ENCODE measurements at places on chromosomes 1 and 21.

- no peak for DNase-seq
These were observed 87.9 kb upstream of the SERTAD4 start for GRCh38 chr1:210144736-210145135.

GRCh38 chr1:162381941-162382750 lies 618 bp downstream of the C1orf226 start:
- no peak for DNase-seq

DNA sequence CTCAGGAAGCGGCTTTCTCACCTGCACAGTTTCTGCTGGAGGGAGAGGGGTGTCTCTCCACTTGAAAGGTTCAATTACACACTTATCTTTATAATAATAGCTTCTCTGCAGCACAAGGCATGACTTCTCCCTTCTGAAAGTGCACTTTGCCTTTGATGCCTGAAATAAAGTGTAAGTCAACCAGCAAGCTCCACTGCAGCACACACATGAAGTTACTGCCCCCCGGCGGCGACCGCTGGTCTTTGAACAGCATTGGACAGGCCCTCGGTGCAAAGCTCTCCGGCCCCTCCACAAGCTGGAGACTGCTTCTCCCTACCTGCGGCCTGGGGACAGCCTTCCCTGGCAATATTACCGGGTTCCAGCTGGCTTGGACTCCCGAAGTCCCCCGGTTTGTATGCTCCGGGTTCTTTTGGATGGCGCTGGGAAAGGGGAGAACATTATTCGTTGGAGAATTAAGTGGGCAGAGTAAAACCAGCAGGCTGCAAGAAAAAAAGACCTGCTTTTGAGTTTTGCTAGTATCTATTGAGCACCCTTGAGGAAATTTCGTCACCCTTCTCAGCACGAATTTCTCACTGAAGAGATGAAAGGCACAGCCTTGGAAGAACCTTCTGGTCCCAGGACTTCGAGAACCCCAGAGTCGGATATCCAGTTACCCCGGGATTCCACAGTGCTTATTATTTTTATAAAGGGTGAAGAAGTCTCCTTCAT lies 11.8 kb downstream of the RCAN1 start:
- peak; percentile 67 for DNase-seq

GRCh38 chr1:9888886-9889285 lies 21.2 kb downstream of the CTNNBIP1 start:
- no peak for DNase-seq

DNA sequence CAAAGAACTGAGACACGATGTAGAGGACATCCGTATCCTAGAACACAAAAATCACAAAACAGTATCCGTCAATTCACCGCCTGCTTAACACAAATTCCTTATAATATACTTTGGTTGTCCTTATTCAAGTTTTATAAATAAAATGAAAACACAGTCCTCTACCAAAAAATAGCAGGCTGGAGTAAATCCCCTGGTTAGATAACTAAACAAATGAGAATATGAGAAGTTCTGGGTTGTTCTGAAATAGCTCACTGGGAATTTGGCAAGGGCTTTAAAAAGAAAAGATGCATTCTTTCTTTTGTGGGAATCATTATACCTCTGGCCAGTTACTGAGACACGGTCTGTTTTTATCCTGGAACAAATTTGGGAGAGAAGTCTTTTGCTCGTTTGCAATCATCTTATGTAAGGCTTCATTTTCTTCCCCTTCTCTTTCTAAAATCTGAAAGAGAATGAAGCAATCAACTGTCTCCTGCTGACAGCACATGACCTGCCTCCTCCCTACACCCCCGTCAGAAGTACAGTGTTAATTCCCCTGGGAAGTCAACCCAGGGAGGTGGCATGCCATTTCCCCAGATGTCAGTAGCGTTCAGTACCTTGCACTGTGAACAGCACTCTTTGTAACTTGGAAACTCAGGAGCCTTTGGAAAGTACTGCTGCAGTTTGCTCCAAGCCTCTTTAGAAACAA lies 37.1 kb upstream of the RAP1GAP start:
- DNase-seq, result no peak

GRCh38 chr21:33816174-33816573 lies 99.4 kb downstream of the ATP5PO start:
- no peak for DNase-seq

DNA sequence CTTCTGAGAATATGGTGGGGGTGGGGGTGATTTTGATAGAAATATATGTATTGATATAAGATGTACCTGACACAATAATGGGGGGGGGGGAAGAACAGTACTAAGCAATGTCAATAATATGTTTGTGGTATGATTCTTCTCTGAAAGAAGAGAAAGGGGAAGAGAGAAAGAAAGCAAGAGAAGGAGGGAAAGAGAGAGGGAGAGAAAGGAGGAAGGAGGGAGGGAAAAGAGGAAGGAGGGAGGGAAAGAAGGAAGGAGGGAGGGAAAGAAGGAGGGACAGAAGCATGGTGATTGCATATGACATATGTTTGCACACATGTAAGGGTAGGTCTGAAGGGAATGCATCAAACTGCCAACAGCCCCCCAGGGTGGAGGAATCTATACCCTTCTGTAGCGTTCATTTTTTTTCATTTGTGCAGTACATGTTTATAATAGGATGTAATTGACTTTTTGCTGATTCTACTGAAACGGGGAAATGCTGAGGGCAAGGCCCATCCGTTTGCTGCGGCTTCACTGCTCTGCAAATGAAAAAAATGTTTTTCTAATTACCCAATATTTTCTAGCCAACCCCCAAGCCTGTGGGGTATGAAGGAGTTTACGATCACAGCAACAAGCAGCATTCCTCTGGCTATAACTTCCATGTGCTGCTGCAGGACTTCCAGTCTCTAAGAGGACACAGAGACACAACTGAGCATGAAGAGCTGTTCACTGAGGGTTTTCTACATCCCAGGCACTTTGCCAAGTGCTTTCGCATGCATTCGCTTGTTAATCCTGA lies 119.3 kb upstream of the ZC3H12A start:
- no peak for DNase-seq

DNA sequence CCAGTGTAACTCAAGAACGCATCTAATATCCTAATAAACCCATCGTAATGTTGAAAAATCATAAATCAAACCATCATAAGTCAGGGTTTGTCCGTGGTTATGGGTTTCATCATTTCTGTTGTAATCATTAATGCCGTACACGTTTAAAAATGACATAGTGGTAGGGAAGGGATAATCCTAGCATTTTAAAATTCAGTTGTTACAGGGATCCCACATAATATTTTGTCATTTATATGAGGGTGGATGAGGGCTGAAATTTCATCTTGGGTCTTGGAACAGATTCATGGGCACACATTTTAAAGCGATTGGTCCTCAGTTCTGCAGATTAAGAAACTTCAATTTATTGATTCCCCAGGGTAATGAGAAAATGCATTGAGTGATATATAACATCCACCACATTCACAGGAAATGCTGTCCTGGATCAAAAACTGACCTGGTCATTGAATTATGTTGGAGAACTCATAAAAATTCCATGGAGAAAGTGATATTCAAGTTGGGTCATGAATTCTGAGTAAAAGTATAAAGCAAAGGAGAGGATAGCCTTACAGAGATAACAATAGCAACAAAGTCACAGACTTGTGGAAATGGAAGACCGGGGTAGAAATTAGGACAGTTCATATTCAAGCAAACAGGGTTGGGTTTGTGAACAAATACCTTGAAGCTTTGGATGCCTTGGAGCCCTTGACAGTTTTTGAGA lies 1527.3 kb upstream of the TPTE start:
- no peak for DNase-seq

GRCh38 chr1:9826087-9826486 lies 2.3 kb upstream of the CLSTN1 start:
- DNase-seq, result no peak

DNA sequence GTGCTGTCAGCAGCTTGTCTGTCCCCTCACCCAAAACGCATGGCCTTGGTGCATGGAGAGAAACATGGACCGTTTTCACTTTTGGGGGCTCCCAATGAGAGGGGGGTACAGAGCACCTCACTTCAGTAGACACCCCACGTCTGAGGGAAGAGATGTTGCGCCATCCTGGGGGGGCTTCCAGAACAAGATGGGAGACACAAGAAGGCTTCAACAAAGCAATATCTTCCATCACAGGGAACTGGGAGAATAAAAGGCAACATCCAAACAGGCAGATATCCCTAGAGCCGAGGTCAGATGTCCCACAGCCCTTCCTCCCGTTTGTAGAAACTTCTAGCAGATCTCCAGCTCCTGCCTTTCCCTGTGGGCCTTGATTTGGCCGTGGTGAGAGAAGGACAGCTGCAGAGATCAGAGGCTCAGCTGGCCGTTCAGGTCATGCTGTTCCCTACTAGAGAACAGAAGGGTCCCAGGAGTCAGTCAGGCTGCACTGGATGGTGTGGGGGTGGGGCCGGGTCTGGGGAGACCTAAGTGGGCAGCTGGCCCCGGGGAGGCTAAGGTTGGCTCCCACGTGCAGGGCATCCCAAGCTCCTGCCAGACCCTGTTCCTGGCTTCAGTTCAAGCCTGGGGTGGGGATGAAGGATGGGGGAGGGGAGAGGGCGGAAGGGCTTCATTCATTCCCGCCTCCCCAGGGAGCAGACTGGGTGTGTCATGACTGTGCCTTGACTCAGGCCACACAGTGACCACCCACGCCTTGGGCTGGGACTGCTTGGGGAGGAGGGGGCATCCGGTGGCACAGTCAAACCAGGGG lies 4.4 kb downstream of the PLOD1 start:
- DNase-seq, result no peak

GRCh38 chr21:41819856-41820281 lies 53.0 kb upstream of the RIPK4 start:
- DNase-seq, result no peak

- no peak for DNase-seq
These were observed 98.3 kb upstream of the ARHGEF16 start for GRCh38 chr1:3355894-3356826.

DNA sequence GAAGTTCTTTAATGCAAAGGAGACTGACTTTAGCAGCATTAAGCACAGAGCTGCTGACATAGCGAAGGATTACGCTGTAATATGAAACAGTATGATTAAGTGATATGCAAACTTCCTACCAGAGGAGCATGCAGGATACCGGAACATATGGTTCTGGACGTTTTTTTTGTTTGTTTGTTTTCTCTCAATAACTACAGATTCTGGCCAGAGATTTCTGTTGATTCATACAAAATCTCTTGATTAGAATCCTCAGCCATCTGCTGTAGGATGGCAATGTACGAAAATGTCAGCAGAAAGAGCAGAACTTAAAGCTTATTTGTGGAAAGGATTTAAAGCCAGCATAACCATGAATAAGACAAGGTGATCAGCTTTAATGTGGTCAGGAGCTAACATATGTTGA lies 970.7 kb downstream of the KCNT2 start:
- DNase-seq, result no peak

GRCh38 chr1:11806307-11806936 lies 431 bp downstream of the CLCN6 start:
- DNase-seq, result peak; percentile 25

DNA sequence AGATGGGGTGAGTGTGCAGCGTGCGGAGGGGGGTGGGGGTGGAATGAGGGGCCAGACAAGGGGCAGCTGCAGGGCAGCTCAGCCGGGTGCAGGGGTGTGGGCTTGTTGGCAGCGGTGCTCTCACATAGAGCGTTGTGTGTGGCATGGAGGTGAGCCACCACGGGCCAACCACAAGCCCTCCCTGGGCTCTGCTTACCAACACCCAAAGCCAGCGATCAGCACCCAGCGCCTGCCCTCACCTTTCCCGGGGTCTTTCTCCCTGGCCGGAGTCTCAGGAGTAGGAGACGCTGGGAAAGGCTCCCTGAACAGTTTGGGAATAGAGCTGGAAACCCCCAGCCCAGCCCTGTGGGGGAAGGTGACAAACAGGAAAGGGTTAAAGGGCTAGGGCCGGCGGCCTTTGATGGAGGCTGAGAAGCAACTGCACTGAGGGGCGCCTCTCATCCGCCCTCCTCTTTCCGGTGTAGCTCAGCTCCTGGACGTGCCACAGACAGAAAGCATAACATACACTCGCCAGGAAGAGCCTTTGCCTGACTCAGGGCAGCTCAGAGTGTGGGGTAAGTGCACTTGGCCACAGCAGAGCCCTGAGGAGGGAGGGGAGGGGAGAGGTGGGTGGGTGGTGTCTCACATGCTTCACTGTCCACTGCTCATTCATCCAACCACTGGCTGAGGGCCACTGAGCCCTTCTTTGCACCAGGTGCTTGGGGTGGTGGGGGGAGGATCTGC lies 577 bp downstream of the IKBKE start:
- peak; percentile 80 for DNase-seq

GRCh38 chr1:42758641-42759040 lies 8.2 kb downstream of the P3H1 start:
- DNase-seq, result no peak

GRCh38 chr21:43278766-43279577 lies 110.2 kb downstream of the CRYAA start:
- DNase-seq, result no peak

GRCh38 chr1:205913451-205914154 lies 29.7 kb downstream of the SLC26A9 start:
- no peak for DNase-seq

GRCh38 chr21:38244885-38245869 lies 11.6 kb upstream of the KCNJ15 start:
- DNase-seq, result peak; percentile 86

DNA sequence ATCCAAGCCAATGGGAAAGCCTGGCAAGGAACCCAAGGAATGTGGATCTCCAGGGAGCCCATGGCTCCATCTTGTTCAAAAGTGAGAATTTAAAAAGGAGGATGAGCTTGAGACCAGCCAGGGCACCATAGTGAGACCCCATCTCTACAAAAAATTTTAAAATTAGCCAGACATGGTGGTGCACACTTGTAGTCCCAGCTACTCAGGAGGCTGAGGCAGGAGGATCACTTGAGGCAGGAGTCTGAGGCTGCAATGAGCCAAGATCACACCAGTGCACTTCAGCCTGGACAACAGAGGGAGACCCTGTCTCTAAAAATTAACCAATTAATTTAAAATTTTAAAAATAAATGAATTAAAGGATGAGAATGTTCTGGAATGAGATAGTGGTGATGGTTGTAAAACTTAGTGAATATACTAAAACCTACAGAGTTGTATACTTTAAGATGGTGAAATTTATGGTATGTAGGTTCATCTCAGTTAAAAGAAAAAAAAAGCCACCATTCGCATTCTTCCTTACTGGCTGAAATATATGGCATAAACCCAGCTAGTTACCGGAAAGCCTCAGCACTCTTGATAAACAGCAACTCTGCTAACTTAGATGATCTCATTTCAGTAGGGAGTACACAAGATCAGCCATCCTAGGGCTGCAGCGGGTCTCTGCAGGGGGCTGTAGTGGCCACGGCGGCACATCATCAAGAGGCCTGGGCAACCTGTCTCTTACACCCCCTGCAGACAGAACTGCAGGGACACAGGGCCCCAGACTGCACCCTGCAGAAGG lies 48.3 kb upstream of the H6PD start:
- no peak for DNase-seq

Measured in activated CD4-positive, alpha-beta T cell treated with anti-CD3 and anti-CD28 coated beads, Interleukin-10, Interleukin-2, amounts not matched to agents 100 ng/mL and 50 ng/mL, durations not matched to agents 16 hours and 8 hours (primary cell).